ENCODE measurements at places on chromosomes 4 and X. TPM values are rescaled to one million over a fixed set of nuclear protein-coding genes. Genes with fewer than 3 reads are reported as not detected.
A peak's percentile ranks its signal among the peaks of the same experiment; 100 is the strongest.

DNA sequence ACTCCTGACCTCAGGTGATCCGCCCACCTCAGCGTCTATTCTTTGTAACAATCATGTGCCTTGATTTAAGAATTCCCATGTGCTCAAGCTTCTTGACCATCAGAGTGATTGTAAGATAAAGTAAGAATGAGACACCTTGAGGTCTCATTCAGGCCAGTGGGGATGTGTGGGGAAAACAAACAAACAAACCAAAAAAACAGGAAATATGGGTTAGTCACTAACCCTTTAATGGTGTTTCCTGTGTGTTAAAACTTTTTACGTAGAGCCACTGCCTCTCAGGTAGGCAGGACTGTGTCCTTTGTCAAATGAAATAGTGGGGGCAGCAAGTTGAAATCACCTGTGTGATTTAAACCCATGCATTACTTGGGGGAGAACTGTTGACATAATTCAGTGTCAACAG lies 91.5 kb upstream of the DHRSX start:
- no peak for DNase-seq

The SHROOM4 gene
- total RNA-seq: 35.8 TPM

The SYTL4 gene
- total RNA-seq: 3.9 TPM

- no peak for DNase-seq
Measured at GRCh38 chr4:80500613-80501012, 165.1 kb downstream of the CFAP299 start.

DNA sequence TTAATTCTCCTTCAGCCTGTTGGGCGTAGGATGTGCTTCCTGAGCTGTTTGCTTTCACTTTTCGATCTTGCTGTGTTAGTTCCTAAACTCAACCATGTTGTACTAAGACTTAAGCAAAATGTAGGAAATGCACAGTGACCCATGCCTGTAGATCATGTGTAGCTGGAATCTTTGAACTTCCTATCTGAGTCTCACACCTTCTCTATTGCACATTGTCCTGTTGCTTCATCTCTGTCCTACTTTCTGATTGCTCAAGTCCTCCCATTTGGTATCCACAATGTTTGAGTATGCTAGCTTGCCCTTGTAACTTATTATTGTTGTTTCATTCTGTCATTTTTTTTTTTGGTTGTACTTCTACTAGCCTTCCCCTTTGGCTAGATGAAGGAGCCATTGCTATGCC lies 239.6 kb downstream of the PPP1R2C start:
- no peak for DNase-seq

DNA sequence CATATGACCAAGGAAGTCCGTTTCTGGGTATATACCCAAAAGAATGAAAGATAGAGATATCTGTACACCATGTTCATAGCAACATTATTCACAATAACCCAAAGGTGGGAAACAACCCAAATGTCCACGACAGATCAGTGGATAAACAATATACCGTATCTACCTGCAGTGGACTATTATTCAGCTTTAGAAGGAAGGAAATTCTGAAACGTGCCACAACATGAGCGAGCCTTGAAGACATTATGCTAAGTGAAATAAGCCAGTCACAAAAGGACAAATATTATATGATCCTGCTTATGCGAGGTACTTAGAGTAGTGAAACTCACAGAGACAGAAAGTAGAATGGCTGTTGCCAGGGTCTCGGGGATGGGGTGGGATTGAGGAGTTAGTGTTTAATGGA lies 75.0 kb downstream of the ANAPC4 start:
- DNase-seq: no peak

DNA sequence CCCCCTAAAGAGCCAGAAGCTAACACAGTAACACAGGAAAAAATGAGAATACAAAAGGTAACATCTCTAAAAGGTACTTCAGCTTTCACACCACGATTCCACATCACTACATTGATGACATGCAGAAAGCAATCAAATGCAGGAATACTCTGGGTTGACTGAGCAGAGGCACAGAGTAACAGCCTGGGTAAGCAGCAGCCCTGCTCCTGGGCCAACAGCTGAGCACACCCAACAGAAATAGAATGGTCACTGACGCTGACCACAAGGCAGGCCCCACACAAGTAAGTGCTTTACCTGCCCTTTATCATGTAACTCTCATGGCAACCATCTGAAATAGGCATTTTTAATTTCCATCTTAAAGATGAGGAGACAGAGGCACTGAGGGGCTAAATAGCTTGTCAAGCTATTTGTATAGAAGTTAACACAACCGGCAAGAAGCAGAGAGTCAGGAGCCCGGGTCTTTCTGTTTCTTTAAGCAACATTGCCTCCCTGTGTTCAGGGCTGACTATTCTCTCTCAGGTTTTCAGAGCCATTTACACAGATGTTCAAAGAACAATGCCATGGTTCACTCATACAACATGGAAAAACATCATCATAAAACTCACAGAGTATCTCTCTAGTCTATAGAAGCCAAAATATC lies 168.9 kb downstream of the ZNF674 start:
- peak; percentile 34 for DNase-seq
